NCI-H82 (cell line): ENCODE measurements at places on chromosomes 2 and 18.

DNA sequence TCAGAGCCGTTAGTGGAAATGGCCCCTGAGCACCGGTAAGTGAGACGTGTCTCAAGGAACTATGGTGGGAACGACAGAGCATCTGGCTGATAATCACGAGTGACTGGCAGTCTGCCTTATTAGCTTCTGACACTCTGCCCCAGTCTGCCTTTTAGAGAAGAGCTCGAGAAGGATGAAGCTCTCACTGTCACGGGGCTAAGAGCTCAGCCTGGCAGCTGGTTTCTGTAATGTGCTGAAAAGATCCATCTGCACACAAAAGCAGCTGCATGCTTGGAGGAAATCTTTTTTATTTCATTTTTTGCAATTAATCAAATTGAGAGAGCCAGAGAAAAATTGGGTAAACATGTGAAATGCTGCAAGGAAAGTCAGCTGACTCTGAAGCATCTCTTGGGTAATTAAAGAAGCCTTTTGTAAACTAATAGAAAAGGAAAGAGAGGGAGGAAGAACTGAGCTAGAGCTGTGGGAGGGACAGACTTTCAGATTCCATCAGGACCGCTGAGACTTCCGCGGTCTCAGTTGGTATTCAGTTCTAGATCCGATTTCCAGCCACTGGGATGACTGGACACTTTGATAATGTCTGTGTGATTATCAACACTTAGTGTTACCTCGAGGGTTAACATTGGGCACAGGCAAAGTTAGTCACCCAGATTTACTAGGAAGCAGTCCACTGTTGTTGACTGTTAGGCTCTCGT is 24.4 kb downstream of the MBP start:
- no peak for DNase-seq

DNA sequence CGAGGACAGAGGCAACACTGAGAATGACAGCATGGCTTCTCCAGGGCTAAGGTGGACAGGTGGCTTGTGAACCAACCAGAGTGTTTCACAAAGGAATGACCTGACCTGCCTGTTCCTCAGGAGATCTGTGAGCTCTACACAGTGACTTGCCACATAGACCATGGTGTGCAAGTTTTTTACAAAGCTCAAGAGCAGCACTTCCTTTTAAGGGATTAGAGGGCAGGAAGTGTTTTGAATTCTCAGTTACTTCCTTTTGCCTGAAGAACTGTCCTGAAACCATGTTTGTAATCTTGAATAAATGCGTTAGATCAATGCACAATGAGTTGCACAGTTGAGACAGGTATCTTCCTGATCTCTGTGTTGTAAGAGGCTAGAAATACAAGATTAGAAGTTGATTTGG is 421.9 kb downstream of the THSD7B start:
- DNase-seq, result no peak

DNA sequence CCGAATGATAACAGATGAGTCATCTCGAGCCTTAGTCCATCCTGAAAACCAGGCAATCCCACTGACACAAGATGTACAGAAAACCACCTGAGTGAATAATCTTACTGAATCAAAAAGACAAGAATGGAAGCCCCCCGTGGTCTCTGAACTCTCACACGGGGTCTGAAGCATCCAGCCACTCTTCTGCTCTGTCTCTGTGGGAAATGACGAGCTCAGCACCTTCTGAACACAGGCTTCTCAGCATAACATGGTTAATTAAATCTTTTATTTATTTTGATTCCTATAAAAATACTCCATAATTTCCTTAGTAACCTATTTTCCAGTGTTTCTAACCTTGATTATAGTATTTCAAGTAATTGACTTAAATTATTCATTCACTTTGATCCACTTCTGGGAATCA is 203.7 kb downstream of the TMEM163 start:
- DNase-seq, result no peak

DNA sequence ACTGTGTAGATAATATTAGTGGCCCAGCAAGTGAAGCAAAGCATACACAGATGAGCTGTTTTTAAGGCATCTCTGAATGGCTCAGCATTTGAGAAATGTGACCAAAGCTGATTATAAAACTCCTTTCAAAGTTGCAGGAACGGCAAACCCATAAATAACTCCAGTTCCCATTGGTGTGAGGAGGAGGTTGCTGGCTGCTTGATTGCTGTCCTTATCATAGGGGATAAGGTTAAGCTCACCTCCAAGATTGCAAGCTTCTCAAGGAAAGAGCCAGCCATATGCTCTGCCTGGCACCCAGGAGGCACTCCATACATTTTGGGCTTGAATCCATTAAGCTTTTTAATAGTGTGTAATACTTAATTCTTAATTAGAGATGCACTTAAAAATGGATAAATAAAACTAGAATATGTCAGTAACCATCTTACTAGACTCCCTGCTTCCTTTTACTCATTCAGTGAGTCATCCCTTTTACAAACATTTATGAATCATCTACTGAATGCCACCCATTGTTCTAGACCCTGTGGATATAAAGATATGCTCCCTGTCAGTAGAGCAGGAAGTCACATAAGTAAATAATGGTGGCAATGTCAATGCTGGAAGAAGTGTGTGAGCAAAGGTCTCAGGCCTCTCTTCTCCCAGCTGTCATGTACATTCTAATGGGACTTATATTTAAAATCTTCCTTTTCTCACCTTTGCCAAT is 99.3 kb downstream of the SPATS2L start:
- DNase-seq, result peak; percentile 85

- DNase-seq, result no peak
These were observed 128.7 kb downstream of the NCKAP5 start for GRCh38 chr2:133439565-133439920.

DNA sequence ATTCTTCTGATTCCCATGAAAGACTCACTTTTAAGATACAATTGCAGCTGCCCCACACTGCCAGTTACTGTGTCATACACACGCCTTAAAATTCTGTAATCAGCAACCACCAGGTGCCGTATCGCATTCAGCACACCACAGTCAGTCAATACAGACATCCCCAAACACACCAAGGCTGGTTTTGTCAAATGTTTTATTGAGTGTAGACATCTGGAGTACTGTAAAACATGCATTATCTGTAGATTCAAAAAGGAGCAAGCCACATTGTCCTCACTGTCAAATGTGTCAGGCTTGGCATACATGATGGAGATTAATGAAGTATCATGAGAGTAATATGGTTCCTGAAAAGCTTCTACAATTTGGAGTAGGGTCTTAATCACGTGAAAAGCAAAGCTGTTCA is 109.7 kb upstream of the SP3 start:
- no peak for DNase-seq

DNA sequence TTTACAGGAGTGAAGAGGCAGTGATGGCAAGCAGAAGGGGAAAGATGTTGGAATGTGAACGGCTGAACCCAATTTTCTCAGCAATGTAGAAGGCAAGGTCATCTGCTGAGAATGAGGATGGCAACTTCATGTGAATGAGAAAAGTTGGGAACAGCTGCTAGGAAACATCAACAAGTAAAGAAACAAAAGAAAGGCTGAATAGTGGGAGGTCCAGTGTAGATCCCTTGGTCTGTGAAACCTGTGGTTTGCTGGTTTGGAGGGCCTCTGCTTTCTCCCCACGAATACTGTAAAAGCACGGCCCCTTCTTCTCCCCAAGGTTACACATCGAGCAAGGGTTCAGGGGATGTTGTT is 27.4 kb downstream of the MARCHF4 start:
- DNase-seq, result no peak

GRCh38 chr18:43970656-43971055 is 693.4 kb upstream of the SYT4 start:
- DNase-seq, result no peak

DNA sequence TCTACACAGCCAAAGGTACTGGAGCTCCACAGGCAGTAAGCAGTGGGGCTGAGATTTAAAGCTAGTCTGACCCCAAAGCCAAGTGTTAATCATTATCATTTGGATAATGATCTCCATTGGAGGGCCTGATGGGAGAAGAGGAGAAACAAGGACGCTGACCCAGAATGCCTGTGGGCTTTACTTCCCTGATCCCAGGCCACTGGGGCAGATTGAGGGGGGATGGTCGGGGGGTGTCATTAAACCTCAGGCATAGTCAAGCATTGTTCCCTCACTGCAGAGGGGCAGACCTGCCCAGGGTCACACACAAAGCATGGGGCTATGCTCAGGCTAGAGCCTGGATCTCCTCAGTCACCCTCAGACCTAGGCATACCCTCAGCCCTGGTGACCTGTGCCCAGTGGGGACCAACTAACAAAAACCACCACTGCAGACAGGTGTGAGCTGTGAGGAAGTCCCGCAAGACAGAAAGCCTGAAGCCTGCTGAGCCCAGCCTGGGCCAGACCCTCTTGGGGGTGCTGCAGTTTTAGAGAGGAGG is 53.4 kb downstream of the SDC1 start:
- no peak for DNase-seq

GRCh38 chr2:190887089-190887488 is 6.5 kb downstream of the GLS start:
- DNase-seq, result no peak

GRCh38 chr2:239155806-239156480 is 244.9 kb downstream of the HDAC4 start:
- no peak for DNase-seq

- DNase-seq, result no peak
These were observed 80.4 kb downstream of the STK39 start for GRCh38 chr2:168166902-168167510.

DNA sequence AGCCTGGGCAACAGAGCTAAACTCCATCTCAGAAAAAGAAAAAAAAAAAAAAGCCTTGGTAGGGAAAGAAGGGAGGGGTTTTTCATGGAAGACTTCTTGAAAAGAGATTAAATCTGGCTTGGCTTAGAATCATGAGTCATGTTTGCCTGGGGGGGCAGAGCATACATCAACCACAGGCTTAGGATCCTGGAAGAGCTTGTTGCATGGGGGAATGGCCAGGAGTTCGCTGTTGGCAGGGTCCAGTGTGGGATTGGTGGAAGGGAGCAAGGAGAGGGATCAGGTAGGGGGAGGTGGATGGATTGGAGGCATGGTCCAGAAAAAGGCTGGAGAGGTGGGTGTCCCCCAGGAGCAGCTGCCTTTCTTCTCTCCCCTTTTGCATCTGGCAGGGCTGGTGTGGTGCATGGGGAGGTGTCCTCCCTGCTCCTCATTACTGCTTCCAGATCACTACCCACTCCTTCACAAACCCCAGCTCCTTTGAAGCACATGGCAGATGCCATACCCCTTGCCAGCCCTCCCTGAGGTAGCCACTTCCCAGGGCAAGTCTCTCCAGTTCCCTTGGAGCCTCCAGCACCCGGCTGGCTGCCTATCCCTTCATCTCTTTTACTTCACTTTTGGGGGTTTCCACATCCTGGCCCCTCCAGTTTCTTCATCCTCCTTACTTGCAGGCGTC is 2.5 kb downstream of the ARMC9 start:
- peak; percentile 74 for DNase-seq

DNA sequence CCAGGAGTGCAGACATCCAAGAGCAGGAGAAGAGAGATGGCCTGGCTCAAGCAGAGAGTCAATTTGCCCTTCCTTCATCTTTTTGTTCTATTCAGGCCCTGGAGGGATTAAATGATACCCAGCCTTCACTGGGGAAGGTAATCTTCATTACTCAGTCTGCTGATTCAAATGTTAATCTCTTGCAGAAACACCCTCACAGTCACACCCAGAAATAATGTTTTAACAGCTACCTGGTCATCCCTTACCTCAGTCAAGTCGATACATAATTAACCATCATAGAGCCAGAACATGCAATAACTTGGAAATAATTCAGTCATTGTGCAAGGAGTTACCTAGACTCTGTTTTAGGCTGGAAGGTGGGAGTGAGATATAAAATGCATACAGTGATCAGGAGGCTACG is 163.7 kb upstream of the TNP1 start:
- DNase-seq, result peak; percentile 42

GRCh38 chr2:191831410-191831994 is 15.4 kb downstream of the CAVIN2 start:
- DNase-seq, result no peak

- peak; percentile 82 for DNase-seq
These were observed 225.8 kb upstream of the SIX3 start for GRCh38 chr2:44715671-44716081.

DNA sequence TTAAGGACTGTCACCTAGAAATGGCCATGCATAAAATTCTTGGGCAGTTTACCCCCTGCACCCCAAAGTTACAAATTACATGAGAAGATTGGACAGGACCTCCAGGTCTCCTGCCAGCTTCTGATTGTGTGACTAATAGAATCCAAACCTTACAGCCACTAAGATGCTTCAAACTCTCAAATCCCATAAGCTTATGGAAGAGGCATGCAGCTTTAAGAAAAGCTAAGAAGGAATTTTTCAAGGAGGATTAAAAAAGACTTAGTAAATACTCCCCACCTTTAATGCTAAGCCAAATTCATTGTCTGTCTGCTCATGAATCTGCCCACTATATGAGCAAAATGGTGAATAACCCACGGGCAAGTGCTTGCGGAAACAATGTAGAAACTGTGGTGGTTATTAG is 86.3 kb downstream of the MAIP1 start:
- DNase-seq, result peak; percentile 91

GRCh38 chr18:12283256-12283655 is 24.8 kb upstream of the TUBB6 start:
- DNase-seq, result peak; percentile 28

DNA sequence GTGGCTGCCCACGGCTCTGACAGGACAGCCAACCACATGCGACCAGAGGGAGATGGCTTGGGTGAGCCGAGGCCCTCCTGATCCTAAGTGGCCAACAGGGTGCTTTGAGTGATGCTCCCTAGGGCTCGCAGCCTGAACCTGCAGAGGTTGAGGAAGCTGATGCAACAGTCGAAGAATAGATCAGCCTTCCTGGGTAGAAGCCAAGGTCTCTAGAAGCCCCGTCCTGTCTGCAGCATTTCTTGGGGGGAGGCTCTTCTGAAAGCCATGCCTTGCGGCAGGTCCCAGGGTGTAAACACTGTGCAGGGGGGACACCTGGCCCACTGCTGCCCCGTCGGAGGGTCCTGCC is 136.4 kb downstream of the HDAC4 start:
- no peak for DNase-seq

DNA sequence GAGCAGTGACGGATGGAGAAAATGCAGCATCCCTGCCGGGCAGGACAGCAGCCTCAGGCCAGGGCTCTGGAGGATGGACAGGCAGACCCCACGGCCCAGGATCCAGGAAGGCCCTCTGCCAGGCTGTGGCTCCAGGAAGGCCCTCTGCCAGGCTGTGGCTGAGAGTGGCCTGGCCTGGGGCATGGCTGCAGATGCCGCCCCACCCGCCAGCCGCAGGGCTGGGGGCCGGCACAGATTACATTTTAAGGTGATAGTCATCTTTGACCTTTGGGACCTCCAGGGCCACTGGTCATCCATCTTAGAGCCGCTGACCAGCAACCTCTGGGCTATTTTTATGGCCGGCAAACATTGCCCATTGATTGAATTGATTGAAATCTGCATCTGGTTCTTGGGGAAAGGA is 98.0 kb upstream of the BOD1L2 start:
- DNase-seq, result no peak

- no peak for DNase-seq
These were observed 28.1 kb upstream of the FEZ2 start for GRCh38 chr2:36626071-36626470.

DNA sequence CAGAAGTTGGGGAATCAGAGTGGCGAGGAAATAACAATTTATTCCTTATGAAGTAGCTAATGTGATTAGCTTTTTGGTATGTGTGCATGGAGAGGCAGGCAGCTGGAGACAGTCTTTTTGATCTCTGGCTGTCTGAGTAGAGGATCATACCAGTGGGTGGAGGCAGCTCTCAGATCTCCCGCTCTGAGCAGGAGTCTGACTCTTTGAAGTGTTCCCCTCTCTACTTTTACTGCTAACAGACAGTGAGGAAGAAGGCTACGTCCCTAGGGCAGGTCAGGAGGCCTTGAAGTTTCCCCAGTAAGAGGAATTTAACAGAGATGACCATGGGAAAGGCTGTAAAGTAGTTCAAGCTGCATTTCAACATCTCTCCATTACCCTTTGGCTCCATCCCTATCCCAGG is 111.9 kb upstream of the REG3A start:
- DNase-seq, result peak; percentile 47

- no peak for DNase-seq
These were observed 20.0 kb downstream of the WDFY1 start for GRCh38 chr2:223925106-223925505.
